ENCODE measurements at places on chromosomes 2 and 18.

- no peak for DNase-seq
Measured at GRCh38 chr2:140905083-140905781, 1225.6 kb downstream of the LRP1B start.

GRCh38 chr2:141438536-141438935, 692.3 kb downstream of the LRP1B start:
- DNase-seq = no peak

GRCh38 chr2:42979870-42980763, 187.7 kb upstream of the HAAO start:
- no peak for DNase-seq

DNA sequence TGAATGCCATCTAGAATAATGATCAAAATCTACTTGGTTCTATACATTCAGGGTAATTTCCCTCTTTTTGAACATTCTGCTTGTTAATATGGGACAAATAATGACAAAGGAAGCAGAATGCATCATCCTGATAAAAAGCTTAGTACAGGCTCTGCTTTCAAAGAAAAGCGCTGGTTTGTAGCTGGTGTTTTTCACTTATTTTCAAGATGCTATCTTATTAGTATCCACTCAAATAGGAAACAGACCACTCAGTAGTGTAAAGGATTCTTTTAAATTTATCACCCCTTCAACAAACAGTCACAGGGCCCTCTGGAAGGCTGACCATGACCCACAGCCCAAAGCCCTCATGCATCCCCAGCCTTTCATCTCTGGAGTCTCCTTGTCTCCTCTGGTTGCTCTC, 18.0 kb upstream of the AFF3 start:
- DNase-seq = no peak

GRCh38 chr18:41763361-41763760, 191.7 kb upstream of the PIK3C3 start:
- no peak for DNase-seq

DNA sequence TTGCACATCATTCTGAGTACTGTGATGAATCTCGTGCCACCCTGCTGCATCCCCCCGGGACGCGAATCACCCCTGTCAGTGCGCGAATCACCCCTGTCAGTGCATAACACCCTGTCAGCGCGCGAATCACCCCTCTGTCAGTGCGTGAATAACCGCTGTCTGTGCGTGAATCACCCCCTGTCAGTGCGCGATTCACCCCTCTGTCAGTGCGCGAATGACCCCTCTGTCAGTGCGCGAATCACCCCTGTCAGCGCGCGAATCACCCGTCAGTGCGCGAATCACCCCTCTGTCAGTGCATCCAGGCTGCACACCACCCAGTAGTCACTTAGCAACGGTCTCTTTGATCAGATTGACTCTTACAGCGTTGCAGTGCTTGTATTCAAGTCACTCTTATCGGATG, 134.4 kb upstream of the TPO start:
- DNase-seq = no peak

DNA sequence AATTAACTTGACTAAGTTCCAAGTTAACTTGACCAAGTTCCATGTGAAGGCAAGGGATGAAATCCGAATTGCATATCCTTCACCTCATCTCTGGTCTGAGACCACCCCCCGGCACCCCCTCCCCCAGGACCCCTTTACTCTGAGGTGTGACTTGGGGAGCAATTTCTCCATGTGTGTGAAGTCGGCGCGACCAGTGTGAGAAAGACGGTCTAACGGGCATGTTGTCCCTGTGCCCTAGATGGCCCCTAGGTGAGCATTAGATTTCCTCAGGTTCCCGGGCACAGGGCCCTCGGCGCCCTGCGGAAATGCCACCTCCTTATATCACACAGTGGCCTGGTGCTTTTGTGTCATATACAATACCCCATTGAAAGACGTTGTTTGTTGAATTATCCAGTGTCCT, 137.1 kb downstream of the CTIF start:
- DNase-seq = no peak

DNA sequence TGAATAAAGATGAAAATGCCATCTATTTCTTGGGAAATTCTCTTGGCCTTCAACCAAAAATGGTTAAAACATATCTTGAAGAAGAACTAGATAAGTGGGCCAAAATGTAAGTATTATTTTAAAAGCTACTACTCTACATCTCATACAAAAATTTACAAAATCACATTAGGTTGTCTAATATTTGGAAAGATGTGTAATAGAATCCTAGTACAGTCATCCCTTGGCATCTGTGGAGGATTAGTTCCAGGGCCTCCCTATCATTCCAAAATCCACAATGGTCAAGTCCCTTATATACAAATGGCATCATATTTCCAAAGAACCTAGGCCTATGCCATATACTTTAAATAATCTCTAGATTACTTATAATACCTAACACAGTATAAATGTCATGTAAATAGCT, 41.2 kb downstream of the KYNU start:
- DNase-seq = no peak

- peak; percentile 67 for DNase-seq
Measured at GRCh38 chr2:136324966-136325365, 207.0 kb upstream of the CXCR4 start.

- no peak for DNase-seq
Measured at GRCh38 chr2:48968011-48968410, 186.3 kb downstream of the FSHR start.

GRCh38 chr2:235098269-235098668, 146.5 kb downstream of the SH3BP4 start:
- no peak for DNase-seq

DNA sequence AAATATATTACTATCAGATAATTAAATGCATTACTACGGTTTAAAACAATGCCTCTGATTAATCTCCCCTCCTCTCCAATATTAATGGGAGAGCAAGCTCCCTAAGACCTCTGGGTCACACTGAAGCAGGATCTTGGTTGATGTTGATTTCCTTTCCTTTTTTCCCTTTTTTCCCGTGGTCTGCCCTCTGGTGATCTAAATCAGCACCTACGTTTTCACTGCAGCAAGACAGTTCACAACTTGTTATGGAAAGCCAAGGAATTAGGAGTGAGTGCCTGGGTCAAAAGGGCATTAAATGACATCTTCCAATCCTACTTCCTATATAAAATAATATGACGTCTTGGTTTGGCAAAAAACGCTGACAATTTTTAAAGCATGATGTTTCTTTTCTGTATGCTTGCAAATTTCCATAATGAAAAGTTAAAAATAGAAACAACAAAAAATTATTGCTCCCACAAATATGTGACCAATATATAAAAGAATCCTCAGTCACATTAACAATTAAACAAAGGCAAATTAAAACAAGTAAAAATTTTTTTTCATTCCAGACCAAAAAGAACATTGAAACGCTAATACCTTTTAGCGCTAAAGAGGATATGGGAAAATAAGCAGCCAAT, 7.9 kb upstream of the CFAP36 start:
- DNase-seq = peak; percentile 48

- no peak for DNase-seq
Measured at GRCh38 chr18:43382641-43383403, 105.5 kb upstream of the SYT4 start.

- DNase-seq = peak; percentile 52
Measured at GRCh38 chr18:5817816-5818215, 77.5 kb downstream of the TMEM200C start.

DNA sequence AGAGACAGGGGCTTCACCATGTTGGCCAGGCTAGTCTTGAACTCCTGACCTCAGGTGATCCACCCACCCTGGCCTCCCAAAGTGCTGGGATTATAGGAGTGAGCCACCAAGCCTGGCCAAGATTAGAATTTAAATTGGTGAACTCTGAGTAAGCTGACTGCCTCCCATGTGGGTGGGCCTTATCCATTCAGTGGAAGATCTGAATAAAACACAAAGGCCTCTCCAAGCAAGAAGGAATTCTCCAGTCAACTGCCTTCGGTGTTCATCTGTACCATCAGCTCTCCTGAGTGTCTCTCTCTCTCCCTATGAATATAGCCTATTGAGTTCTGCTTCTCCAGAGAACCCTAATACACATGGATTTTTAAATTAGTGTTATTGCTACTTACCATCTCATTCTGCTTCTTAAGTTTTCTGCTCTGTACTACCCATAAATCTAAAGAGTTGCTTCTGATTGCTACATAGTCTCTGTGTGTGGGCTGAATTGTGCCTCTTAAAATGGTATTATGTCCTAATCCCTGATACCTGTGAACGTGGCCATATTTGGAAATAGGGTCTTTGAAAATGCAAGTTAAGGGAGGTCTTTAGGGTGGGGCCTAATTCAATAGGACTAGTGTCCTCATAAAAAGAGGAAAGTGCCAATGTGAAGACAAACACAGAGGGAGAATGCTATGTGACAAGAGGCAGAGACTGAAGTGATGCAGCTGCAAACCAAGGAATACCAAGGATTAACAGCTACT, 36.3 kb downstream of the FBXO11 start:
- no peak for DNase-seq
